ENCODE measurements at places on chromosomes 1 and 21.

- no peak for DNase-seq
These were observed 5.1 kb upstream of the CDC42BPA start for GRCh38 chr1:227323171-227323966.

DNA sequence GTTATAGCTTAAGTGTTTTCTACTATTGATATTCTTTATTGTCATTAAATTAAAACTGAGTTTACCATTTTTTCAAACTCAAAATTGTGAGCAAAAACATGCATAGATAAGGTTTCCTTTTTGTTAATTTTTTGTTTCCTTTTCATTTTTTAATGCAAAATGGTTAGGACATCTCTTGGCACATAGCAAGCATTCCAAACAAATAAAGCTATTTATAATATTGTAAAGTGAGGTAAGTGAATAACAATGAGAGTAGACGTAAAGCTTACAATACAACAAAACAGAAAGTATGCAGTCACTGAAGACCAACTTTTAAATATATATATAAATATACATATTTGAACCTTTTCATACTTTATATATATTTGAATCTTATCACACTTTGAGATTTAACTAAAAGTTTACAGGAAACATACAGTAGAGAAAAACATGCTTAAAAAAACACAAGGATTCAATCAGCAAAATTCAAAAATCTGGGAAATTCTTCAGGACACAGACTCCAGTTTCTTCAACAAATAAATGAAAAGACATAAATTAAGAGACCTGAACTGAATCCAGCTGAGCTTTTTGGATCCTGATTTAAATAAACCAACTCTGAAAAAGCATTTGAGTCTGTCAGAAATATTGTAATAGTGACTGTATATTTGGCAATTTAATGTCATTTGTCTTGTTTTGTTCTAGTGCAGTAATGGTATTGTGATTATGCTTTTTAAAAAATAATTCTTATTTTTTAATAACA lies 67.5 kb upstream of the SAMSN1 start:
- DNase-seq, result no peak

DNA sequence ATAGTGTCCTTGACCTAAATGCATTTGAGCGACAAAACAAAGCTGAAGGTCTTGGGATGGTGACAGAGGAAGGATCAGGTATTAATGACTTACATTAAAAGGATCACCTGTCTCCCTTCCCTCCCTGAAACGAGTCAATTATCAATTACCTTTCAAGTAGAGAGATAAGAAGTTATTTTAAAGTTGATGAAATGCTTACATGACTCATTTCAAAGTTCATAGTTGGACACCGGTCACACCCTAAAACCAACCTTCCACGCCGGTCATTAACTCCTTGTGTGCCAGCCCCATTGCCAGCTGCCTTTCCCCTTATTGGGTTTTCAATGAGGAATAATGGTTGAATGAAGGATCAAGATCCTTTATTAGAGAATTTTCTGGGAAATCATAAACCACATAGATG lies 129.8 kb downstream of the ZP4 start:
- no peak for DNase-seq

- no peak for DNase-seq
These were observed 23.1 kb upstream of the UMODL1 start for GRCh38 chr21:42047821-42048613.

DNA sequence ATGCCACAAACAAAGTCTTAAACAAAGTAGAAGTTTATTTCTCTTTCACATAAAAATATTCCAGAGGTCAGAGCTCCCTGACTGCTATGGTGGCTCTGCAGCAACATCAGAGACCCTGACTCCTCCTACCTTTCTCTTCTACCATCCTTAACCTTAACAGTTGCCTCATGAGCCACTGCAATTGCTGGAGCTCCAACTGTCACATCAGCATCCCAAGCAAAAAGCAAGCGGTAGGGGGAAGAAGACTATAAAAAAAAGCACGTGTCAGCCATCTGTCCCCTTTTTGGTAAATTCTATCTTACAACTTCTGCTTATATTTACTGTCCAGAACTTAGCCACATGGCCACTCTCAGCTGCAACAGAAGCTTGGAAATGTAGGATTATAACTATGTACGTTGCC lies 21.8 kb upstream of the H6PD start:
- DNase-seq, result no peak

- DNase-seq, result no peak
These were observed 9.2 kb upstream of the SERTAD4 start for GRCh38 chr1:210223226-210223904.

DNA sequence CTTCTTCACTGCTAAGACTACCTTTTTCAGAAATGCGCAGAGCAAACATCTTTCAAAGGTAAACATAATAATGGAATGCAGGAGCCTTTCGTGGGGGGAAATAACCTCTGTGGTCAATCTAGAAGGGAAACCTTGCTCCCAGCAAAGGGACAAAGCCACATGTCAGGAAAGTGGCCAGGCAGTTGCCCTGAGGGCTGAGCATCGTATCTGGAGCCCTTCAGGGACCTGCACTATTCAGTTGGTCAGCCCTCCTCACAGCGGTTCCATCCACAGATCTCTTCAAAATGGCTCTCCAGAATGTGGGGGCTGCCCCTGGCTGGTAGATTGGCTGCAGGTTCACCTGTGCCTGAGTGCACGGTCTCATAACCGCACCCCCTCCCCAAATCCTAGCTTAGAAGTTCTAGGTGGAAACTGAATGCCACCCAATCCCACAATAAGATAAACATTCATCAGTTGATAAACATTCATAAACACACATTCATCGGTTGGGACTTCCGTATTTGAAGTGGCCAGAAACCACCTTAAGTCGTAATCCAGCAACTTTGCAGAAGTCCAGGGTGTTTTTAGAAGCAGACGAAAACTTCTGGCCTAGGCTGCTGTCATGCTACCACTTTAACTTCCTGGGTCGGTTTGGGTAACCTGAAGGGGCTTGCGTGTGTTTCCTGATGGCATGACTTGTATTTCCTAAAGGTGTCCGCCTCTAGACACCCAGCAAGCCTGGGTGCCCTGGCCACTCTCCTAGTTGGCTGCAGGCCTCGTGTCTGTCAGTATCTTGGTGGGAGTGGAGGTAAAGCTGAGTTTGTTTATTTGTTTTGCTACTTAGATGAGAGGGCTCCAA lies 50.5 kb downstream of the RASSF5 start:
- DNase-seq, result no peak

DNA sequence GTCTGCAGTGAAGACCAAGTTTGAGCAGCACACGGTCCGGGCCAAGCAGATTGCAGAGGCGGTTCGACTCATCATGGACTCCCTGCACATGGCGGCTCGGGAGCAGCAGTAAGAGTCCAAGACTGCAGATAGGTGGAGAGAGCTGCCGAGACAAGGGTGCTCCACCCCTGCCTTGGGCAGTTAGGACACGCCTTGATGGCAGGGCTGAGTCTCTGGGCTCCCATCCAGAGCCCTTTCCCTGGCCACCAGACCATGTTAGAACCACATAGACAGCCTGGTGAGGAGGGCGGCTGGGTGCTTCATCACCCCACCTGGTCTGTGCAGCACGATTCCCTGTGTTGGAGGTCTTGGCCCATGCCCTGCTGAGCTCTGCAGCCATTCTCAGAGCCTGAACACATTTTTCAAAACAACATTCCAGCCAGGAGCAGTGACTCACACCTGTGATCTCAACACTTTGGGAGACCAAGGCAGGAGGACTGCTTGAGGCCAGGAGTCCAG lies 17.3 kb upstream of the MIIP start:
- DNase-seq, result no peak

GRCh38 chr1:91402023-91402422 lies 2.6 kb downstream of the HFM1 start:
- no peak for DNase-seq

DNA sequence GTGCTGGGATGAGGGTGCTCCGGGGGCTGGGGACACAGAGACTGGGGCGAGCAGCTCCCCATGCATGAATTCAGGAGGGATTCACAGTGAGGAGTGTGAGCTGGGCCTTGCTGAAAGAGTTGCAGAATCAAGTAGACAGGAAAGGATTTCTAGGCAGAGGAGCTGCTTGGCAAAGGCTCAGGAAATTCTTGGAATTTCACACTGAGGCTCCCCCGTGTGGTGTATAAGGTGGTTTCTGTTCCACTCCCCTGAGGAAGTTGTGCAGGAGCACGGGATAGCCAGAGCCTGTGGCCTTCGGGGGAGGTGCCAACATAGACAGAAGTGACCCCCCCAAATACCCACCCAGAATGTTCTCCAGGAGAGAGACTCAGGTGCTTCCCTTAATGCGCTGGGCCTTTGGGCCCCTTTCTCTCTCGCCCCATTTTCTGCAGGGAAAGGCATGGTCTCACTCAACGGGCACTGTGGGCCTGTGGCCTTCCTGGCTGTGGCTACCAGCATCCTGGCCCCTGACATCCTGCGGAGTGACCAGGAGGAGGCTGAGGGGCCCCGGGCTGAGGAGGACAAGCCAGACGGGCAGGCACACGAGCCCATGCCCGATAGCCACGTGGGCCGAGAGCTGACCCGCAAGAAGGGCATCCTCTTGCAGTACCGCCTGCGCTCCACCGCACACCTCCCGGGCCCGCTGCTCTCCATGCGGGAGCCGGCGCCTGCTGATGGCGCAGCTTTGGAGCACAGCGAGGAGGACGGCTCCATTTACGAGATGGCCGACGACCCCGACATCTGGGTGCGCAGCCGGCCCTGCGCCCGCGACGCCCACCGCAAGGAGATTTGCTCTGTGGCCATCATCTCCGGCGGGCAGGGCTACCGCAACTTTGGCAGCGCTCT lies 58.5 kb upstream of the ACTL8 start:
- DNase-seq, result no peak

DNA sequence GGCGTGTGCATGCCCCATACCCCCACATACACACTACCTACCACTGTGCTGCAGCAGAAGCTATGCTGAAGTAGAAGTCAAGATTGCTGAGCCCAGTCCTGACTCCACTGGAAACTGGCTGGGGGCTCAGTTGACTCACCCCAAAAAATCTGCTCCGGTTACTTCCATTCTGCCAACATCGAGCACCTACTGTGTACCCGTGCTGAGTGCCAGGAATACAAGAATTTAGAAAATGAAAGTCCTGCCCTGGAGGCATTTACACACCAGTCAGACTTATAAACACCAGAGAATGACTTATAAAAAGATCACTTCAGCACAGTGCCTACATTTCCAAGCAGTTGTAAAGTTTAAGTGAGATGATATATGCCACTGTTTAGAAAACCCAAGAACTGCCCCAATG lies 99.1 kb downstream of the NMNAT2 start:
- no peak for DNase-seq

GRCh38 chr1:210328746-210329503 lies at the start of gene HHAT:
TSS of gene HHAT (plus strand) at chr1:210328902. CDS start at chr1:210348976, 20,074 bp downstream.
- peak; percentile 87 for DNase-seq

GRCh38 chr1:175369696-175370095 lies 177.1 kb upstream of the KIAA0040 start:
- DNase-seq, result no peak

GRCh38 chr21:33374080-33374449 lies 29.1 kb upstream of the IFNGR2 start:
- no peak for DNase-seq

DNA sequence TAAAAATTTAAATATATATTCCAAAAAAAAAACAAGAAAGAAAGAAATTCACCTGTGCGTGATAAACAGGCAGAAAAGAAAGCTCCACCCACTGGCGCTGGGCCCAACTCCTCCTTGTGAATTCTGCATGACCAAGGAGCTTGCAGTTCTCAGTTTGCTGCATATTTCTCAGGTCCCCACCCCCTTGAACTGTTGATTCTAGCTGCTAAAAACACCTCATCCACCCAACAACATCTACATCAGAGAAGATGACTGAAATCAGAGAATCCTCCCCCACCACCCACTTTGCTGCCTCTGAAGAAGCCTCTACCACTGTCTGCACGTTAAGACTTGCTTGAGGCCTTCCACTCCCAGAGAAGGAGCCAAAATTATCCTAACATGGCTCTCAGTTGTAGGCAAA lies 104.8 kb downstream of the RGS2 start:
- no peak for DNase-seq

DNA sequence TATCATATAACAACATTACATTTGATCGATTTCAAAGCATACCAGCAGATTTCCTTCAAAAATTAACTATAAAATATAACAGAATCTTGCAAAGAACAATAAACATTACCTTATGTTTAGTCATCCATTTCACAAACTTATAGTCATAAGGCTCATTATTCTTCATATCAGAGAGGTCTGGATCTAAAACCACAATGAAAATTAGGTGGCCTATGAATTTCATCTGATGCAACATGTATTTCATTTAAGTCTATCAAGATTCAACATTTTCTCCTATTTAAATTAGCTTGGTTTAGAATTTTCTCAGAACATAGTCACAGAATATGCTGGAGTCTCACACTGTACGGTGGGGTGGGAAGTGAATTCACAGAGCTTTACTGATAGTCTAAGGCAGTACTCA lies 49.2 kb downstream of the KYAT3 start:
- DNase-seq, result no peak

GRCh38 chr1:179586107-179586823 lies 5.4 kb upstream of the TDRD5 start:
- DNase-seq, result peak; percentile 70

- peak; percentile 55 for DNase-seq
These were observed 144.1 kb upstream of the TNR start for GRCh38 chr1:175887521-175887920.

DNA sequence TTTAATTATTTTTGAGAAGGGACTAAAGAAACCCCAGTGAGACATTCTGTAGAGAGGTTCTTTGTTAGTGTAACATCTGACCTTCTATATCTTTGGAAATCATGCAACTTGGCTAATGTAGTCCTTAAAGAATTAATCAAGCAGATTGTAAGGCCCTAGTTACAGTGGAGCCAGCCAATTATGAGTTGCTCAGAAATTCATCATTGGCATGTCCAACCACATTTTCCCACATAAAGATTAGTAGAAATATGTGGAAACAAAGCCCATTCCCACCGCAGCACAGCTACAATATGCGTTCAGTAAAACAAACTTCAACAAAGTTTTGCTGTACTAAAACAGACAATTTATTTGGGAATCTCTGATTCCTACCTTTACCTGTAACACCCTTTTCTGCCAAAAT lies 27.8 kb downstream of the WNT2B start:
- no peak for DNase-seq

DNA sequence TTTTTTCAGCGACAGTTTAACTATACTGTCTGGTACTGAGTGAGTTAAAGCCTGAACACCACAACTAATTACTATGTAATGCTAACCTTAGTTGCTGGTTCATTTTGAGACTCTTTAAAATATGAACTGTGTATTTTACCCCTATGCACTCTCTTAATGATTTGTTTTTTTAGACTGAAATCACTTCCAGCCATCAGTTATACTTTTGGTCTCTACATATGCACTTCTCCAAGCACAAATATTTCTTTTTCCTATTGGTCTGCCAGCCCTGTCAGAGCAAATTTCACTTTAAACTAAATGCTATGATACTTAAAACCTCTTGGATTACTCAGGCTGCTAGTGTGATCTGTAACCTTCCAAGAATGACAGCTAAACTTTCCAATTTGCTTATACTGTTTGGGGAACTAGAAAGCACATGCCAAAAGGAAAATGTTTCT lies 38.1 kb upstream of the SCYL3 start:
- DNase-seq, result no peak
